ENCODE measurements at places on chromosomes 3 and 15.

DNA sequence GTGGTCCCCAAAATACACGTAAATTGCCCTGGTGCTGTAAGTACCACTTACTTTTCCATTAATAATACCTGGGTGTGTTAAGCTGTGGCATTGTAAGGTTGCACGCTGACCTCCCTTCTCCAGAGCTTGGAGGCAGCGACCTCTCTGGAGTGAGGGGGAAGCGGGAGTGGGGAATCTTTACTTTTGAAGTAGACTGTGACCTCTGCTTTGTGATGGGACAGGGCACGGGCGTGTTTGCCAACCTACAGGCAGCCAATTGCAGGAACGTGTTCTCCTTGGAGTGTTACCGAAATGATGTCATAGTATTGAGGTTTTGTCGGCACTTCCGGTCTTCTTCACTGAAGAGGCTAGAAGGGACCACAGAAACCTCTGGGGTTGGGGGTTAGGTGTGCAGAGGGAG lies 227.3 kb upstream of the C2CD4B start:
- DNase-seq, result no peak

DNA sequence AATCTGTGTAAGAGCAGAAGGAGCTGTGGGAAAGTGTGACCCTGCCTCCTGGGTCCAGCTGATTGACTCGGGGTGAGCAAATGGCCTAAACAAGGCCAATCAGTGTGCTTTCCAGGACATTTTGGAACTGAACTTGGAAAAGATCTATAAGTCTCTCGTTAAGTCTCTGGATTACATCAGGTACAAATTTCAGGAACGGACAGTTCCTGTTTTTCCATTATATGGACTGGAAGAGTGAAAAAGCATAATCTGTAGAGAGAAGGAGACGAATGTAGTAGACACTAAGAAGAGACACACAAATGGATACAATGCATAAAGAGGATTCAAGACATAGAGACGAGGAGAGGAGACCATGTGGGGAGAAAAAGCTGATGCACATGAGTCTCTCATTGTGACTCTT lies 167.3 kb downstream of the C3orf70 start:
- DNase-seq, result no peak

DNA sequence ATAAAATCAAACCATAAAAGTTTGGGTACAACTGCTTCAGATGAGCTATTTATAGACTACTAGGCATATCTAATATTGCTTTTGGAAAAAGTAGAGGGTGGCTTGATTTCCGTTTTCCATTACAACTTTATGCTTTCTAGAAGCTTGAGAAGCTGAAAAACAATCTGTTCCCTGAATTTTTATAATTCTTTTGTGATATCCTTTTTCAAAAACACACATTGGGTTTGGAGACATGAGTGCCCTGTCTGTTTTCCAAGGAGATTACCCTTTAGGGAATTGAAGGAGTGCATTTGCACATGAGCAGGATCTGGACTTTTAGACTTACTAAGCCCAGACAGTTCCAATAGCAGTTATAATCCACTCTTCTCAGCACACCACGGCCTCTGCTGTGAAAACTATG lies 49.5 kb upstream of the FILIP1L start:
- no peak for DNase-seq

GRCh38 chr3:45565342-45565741 lies 29.2 kb upstream of the LIMD1 start:
- DNase-seq, result no peak

- DNase-seq, result no peak
These were observed 314.9 kb upstream of the ATP11B start for GRCh38 chr3:182478369-182478768.

GRCh38 chr3:158430448-158430847 lies 140.5 kb upstream of the MLF1 start:
- no peak for DNase-seq

DNA sequence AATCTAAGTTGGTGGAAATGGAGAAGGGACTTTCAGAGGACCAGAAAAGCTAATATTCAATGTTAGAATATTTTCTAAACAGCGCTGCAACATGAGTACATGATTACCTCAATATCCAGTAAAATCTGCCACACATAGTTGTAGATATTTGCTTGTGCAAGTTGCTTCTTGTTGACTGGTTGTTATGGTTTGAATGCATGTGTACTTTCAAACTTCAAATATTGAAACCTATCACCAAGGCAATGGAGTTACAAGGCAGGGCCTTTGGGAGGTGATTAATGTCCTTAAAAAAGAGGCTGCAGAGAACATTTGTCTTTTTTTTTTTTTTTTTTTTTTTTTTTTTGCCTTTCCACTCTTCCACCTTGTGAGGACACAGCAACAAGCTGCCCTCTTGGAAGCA lies 49.9 kb downstream of the TMCO5A start:
- no peak for DNase-seq

- no peak for DNase-seq
These were observed 8.0 kb upstream of the SLC22A13 start for GRCh38 chr3:38257583-38257982.

DNA sequence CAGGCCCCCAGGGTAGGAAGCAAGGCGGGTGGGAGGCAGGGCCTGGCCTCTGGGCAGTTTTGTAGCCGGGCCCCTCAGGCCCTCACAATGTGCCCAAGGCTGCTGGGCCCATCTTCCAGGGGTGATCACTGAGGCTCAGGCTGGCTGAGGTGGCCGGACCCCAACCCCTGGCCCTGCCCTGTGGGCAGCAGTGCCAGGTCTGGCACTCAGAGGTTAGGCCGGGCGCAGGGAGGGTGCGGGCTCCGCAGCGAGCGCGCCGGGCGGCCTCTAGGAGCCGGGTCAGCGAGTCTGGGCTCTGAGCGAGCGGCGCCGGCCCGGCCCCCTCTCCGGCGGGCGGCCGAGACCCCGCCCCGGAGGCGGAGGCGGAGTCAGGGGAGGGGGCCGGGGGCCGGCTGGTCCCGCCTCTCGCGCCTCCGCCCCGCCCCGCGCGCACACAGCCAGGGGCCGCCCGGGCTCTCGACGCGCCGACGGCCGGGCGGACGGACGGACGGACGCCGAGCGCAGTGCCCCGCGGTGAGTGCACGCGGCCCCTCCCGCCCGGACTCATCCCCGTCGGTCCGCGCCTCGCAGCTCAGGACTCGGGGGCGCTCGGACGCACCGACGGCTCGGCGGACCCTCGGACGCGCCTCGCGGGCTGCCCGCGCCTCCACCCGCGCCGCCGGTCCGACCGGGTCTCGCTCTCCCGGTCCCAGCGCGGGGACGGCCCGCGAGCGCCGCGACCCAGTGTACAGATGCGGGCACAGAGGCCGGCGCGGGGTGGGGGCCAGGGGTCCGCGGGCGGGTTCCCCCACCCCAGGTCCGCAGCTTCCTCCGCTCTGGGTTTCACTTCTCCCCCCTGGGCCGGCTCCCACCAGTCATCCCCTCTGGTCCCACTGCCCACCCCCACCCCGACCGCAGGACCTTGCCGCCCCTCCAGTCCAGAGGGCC lies at the start of gene FBLN2:
TSS of gene FBLN2 (plus strand) at position 430 of the 927 bp plus-strand sequence. CDS start 21,231 bp downstream, outside the sequence.
- no peak for DNase-seq

- DNase-seq, result no peak
These were observed 15.0 kb downstream of the IL12A start for GRCh38 chr3:160003520-160004128.

GRCh38 chr15:68404056-68404798 lies 27.7 kb downstream of the ITGA11 start:
- no peak for DNase-seq

DNA sequence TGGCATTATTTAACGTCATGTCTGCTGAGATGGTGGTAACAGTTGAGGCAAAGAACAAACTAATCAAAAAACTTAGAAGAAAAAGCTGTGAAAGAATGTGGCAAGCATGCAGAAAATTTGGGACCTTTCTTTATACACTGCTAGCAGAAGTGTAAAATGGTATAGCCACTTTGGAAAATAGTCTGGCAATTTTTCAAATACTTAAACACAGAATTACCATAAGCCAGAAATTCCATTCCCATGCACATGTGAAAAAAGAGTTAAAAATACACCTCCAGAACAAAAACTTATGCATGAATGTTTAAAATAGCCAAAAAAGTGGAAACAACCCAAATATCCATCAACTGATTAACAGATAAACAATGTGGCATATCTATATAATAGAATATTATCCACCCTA lies 613.3 kb downstream of the TBL1XR1 start:
- DNase-seq, result no peak

GRCh38 chr3:192409201-192409837 lies 318.0 kb downstream of the FGF12 start:
- DNase-seq, result no peak

GRCh38 chr15:47661661-47662180 lies 55.6 kb upstream of the SEMA6D start:
- no peak for DNase-seq

DNA sequence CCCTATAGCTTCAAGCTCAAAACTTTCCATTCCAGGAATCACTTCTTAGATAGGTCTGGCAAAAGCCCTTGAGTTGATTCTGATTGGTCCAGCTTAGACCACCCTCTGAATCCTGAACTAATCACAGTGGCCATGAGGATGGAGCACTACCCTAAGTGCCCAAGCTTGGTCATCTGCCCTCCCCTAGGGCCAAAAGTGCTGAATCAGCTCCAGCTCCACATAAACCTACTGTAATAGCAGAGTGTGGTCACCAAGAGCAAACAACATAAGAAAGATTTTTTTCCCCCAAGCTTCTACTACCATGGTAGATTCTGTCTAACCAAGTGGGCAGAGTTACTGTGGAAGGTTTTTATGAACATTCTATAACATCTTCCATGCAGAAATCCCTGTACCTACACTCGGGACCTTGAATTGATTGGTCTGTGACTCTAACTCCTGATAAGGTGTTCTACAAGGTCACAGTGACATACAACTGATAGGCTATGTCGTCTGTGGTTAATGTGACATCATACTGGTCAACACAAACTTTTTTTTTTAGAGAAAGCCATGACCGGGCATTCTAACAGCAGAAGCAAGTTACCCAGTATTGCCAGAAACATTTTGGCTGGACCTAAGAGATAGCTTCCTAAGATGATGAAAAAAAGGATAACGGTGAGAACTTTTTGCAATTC lies 320.9 kb downstream of the MAGI1 start:
- DNase-seq, result no peak

- no peak for DNase-seq
These were observed 135.9 kb downstream of the P2RY1 start for GRCh38 chr3:152970851-152971250.

DNA sequence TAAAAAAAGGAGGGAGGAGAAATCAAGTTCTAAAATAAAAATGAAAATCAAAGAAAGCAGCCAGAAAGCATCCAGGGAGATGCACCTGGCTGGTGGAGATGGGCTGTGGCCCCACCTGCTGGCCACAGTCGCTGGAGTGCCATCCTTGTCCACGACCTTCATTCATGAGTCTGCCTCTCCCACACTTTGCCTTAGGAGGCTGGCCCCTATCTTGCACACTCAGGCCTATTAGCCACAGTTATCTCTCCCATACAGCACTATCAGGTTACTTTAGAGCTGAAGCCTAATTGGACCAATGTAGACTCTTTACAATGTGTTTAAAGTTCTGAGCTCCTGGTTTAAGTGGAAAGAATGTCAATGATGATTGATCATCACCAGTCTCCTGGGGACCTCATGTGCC lies 392.0 kb upstream of the RORA start:
- no peak for DNase-seq

Measured in T-helper 2 cell (primary cell).